ENCODE measurements at places on chromosomes 3 and 15.

DNA sequence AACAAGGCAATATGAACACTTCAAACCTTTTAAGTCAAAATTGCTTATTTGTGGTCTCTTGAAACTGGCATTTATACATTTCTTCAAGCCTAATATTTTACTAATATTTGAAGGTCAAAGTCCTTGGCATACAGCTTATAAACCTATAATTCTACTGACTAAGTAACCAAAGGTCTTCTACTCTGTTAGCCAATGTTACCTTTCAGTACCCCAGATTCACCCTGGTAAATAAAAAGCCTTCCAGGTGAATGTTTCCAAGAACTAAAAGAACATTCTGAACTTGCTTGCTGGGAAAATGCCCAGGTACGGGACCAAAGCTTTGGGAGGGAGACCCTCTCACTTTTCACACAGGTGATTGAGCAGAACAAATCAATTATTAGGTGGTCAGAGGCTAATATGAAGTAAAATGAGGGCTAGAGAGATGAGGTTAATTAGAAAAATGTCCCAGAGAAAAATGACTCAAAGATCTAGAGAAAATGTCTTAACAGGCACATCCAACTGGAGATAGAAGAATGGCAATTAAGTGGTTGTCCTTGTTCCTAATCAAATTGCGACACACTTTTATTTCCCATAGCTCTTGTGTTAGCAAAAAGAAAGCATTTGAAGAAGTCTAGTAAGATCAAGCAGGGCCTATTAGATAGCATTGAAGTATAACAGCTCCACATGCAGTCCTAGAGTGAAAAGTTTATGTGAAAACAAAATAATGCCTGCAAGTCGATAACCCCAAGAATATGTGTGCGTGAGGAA, 232.0 kb downstream of the FOXP1 start:
- DNase-seq: no peak

DNA sequence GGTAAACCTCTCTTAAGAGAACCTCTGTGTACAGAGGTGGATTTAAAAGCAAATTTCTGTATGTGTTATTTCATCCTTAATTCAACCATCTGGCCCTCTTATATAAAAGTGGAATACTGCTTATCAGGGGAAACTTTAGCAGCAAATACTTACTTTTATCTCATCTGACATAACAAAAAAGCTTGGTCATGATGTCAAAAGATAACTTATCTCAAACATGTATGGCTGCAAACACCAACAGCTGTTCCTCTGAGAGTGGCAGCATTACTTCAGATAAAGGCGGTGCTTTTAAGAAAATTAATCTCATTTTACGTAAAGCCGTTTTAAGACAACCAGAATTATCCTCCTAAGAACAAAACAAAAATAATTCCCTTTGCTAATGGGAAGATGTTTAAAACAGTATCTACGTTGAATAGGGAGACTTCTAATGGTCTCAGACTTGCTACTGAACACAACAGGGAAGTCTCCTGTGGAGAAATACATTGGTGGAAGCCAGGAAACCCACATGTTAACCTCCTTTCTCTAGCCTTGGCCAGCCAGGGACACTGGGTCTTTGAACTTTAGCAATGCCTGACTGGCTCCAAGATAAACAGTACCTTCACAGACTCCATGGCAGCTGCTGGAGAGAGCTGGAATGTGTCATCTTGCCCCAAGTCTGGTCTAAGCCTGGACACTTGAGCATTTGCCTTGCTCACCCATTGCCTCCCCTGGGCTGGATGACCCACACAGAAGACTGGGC, 18.1 kb downstream of the ARRDC4 start:
- DNase-seq: no peak

GRCh38 chr15:78255421-78256043, 8.8 kb upstream of the DNAJA4 start:
- DNase-seq: no peak

GRCh38 chr3:99755831-99756230, 61.8 kb upstream of the CMSS1 start:
- DNase-seq: no peak

DNA sequence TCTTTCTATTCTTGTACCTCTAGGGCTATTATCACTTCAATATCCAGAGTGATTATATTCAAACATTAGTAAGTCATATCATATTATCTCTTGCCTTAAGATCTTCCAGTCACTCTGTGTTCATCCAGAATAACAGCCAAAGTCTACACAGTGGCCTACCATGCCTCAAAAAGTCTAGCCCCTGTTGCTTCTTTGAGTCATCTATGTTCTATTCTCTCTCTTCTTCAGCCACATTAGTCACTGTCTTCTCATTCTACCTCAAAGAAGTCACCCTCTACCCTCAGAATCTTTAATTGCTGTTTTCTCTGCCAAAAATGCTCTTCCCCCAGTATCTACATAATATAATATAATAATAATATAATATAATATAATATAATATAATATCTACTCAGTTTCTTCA, 356.0 kb downstream of the NLGN1 start:
- no peak for DNase-seq

DNA sequence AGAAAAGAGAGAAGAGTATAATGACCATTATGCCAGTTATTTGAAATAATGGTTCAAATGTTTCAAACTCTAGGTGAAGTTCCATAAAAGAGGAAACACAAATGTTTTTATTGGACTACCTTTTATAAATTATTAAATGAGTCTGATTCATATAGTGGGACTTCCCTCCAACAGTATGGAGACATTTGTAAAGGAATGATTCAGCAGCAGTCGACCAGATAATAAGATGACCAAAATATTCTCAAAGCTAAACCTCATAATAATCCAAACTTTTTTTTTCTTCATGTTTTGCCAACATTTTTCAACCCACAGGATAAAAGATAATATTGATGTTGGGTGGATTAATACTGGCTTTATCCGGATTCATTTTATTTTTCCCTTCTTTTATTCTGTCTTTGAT, 18.8 kb downstream of the TIPARP start:
- DNase-seq: no peak

- no peak for DNase-seq
These were observed 941.3 kb downstream of the DIPK2A start for GRCh38 chr3:144912968-144913367.

DNA sequence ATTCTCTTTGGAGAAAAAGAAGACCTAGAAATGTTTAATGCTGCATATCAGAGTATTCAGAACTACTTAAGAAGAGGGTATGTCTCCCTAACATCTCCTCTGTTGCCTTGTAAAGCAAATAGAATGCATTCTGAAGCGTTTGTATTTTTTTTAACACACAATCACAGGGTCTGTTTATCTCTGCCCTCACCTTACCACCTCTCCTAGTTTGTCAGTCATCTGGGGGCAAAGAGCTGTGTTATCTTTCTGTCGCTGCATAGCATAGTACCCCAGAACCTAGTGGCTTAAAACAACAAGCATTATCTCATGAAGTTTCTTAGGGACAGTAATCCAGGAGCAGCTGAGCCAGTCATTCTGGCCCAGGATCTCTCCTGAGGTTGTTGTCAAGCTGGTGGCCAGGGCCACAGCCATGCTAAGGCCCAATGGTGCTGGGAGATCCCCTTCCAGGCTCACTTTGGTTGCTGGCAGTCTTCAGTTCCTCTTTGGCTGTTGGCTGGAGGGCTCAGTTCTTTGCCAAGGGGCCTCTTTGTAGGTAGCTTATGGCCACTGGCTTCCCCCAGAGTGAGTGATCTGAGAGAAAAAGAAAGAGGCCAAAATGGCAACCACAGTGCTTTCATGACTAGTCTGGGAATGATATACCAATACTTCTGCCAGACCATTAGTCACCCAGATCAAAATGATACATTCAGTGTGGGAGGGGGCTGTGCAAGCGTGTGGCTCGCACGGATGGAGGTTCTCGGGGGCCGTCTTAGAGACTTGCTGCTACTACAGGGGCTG, 17.8 kb downstream of the EDEM1 start:
- no peak for DNase-seq

Measured in suppressor macrophage (primary cell).